H9 (cell line): ENCODE measurements at places on chromosomes 12 and 14. TPM values are rescaled to one million over a fixed set of nuclear protein-coding genes. Genes with fewer than 3 reads are reported as not detected.
A peak's percentile ranks its signal among the peaks of the same experiment; 100 is the strongest.

PTGR2 gene
- 5.5 and 6.7 TPM in 2 replicates for total RNA-seq

CLEC4D gene
- total RNA-seq, result 0.42 and 0.48 TPM in 2 replicates

SDR9C7 gene
- not detected in 2 replicates for total RNA-seq

PZP gene
- not detected in 2 replicates for total RNA-seq

HOXC11 gene
- total RNA-seq, result not detected in 2 replicates

PFKM gene
- total RNA-seq, result 92.4 and 105 TPM in 2 replicates

DNA sequence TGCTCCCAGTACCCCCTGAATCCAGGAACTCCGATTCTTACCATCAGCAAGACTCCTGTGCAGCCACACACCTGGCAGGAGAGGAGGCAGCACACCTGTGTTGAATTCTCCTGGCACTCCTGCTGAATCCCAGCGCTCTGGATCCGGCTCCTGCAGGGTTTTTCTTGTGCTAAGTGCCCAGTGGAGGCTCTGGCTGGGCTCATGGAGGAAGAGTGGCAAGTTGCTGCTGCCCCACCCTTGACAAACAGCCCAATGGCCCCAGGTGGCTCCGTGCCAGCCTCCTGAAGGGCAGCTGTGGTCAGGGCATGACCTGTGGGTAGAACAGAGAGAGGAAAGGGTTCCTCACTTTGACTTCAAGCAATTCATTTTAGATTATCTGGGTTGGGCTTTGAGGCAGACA is 20.0 kb downstream of the CRACR2A start:
- peak; percentile 62 for DNase-seq

DNA sequence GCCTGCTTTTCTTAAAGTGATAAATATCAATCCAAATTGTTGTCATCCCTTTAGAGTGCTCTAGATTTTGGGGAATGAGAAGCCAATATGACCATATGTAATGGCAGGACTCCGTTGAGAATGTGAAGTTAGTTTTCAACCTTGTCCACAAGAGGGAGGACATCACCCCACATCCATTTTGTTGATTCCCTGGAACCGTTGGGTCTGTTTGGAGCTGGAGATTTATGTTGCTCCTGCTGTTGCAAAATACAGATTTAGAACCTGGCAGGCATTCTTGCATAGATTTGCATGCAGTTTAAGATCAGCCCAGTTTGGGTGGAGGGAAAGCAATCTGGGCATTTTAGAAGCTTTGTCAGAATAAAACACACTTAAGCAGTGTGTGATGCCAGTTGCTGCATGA is 620.1 kb downstream of the NRXN3 start:
- no peak for DNase-seq

GRCh38 chr12:71250166-71250565 is 92.4 kb upstream of the TSPAN8 start:
- no peak for DNase-seq

- no peak for DNase-seq
Observed at GRCh38 chr12:65879878-65880277, 55.6 kb downstream of the HMGA2 start.

GRCh38 chr12:121990692-121991603 is 30.7 kb upstream of the BCL7A start:
- DNase-seq, result no peak

- no peak for DNase-seq
Observed at GRCh38 chr14:55277972-55278740, 6.9 kb downstream of the FBXO34 start.

GRCh38 chr14:77707355-77707723 is 484 bp downstream of the ALKBH1 start:
- no peak for DNase-seq
